ENCODE measurements at places on chromosomes 16 and 17.

GRCh38 chr16:66045626-66046025 is 320.9 kb upstream of the CDH5 start:
- DNase-seq = no peak

DNA sequence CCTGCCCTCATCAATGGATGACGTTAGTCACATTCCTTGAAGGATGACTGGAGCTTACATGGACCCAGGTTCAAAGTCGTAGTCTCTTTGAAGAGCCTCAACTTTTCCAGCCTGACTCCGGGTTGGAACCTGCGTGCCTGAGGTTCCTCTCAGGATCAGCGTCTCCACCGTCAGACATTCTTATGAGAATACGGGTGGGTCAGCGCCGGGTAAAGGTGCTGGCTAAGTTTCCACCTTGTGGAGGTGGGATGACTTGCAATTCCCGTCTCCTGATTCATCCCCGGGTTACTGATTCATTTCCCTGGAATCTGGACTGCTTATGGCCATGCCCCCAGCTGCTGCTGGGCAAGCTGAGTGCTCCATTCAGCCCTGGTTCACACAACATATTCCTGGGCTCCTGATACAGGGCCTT is 38.9 kb upstream of the CMIP start:
- no peak for DNase-seq

DNA sequence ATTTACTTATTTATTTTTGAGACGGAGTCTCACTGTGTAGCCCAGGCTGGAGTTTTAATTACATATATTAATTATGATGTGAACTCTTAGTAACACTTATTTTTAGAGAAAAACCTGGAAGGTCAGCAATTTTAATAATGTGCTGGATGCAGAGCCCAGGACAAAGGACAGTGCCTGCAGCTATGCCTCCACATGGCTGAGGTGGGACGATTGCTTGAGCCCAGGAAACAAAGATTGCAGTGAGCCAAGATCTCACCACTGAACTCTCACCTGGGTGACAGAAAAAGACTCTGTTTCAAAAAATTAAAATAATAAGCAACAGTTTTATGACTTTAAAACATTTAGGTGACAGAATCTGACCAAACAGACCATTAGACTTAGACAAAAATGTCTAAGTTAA is 11.0 kb upstream of the CARD14 start:
- no peak for DNase-seq

GRCh38 chr17:31390426-31390747 is 1.1 kb upstream of the RAB11FIP4 start:
- no peak for DNase-seq

- no peak for DNase-seq
Observed at GRCh38 chr16:3035972-3036725, 595 bp downstream of the BICDL2 start.

GRCh38 chr17:28521311-28522085 is 15.3 kb downstream of the FOXN1 start:
- DNase-seq = no peak

DNA sequence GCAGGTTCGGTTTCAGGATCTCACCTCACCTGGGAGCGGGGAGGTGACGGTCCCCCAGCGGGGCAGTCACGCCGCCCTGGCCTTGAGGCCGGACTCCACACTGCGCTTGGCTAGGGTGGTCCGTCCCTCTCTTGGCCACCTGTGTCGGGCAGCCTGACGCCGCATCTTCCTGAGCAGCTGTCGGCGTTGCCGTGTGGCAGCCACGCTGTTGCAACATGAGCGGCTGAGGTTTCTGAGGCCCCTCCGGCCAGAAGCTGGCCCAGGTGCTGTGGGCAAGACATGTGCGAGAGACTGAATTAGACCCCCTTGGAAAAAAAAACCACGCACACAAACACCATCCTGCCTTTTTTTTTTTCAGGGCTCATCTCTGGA is 49.2 kb downstream of the IRF8 start:
- no peak for DNase-seq

DNA sequence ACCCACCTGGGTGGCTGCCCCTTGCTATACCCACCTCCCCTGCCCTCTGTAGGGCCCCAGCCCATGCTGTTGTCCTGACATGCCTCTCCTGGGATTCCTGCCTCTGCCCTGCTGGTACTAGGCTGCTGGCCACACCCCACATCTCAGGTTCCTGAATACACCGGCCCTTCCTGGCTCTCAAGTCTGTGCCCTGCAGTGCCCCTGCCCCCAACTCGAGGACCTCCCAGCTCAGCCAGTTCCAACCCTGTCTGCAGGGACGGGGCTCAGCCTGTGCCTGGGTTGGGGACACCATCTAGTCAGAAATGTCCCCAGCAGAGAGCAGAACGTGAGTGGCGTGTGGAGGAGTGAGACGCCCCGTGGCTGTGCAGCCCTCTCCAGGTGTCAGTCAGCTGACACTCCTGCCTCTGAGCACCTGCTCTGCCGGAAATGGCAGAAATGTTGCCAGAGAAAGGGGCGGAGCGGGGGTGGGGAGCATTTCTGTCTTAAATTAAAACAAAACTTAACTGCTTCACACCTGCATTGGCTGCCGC is 28.7 kb downstream of the ACSF3 start:
- no peak for DNase-seq

GRCh38 chr16:3060339-3061127 is 4.9 kb upstream of the IL32 start:
- DNase-seq = no peak

DNA sequence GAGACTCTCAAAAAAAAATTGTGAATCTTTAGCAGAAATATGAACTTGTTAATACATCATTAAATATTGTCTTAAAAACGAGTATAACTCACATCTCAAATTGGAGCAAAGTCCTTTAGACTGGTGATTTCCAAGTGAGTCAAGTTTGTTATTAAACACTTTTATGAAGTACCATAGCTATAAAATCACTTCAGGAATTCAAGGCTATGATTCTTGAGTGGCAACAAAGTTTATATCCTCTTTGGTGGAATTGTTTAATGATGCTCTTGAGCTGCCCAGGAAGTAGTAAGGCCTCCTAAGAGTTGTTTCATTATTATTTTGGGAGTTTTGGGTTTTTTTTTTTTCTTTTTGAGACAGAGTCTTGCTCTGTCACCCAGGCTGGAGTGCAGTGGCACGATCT is 16.7 kb upstream of the BLMH start:
- DNase-seq = no peak

GRCh38 chr17:50198026-50198669 is 3.3 kb downstream of the COL1A1 start:
- no peak for DNase-seq

- no peak for DNase-seq
Observed at GRCh38 chr17:38660097-38661025, 14.4 kb downstream of the EPOP start.

DNA sequence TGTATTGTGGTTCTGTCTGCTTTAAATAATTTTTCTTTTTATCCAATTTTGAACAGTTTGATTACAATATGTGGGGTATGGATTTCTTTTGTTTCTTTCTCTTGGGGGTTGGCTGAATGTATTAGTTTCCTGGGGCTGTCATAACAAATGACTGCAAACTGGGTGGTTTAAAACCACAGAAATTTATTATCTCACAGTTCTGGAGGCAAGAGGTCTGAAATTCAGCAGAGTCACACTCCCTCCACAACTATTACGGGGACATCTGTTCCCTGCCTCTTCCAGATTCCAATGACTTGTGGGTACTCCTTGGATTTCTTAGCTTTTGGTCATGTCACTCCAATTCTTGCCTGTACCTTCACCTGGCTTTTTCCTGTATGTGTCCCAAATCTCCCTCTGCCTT is 23.7 kb downstream of the COX11 start:
- DNase-seq = no peak

- DNase-seq = no peak
Observed at GRCh38 chr17:1058423-1059130, 61.6 kb downstream of the TIMM22 start.

DNA sequence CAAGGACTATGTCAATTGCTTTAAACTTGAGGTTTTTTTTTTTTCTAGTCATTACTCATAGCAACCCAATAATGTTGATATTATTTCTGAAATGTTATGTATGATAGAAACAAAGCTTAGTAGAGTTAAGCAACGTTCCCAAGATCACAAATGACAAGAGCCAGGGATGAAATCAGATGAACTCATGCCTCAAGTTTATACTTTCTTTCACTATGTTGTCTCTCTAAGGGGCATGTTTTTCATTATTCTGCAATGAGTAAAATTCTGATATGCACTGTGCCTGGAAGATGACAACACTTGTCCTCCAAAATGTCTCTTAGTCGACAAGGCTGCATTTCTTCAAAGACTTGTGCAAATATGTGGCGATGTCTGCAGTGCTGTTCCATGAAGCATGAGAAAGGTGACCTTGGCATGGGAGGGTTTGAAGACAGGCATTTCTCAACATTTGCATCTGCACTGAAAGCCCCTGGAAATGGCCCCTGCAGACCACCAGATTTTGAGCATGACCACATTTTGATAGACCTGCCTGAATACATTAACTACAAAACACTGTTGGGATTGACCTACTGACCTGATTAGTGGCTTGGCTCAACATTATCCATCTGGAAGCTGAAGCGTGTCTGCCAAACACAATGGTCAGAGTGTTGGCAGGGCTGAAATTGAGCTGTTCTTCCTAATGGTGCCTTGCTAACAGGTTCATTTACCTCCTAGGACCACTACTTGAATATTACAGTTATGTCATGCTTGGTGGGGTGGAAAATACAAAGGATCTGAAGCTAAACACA is 1027.5 kb downstream of the CDH11 start:
- no peak for DNase-seq

- DNase-seq = no peak
Observed at GRCh38 chr17:3715296-3715695, 8.4 kb upstream of the HASPIN start.

- DNase-seq = no peak
Observed at GRCh38 chr17:6639586-6640535, 650 bp downstream of the KIAA0753 start.

- DNase-seq = no peak
Observed at GRCh38 chr16:87702325-87702811, 63.4 kb downstream of the KLHDC4 start.

GRCh38 chr17:33109336-33110072 is 117.9 kb downstream of the SPACA3 start:
- DNase-seq = no peak

GRCh38 chr17:13346081-13346533 is 255.6 kb downstream of the HS3ST3A1 start:
- no peak for DNase-seq

Measured in nucleus accumbens (tissue), 56 donors.